ENCODE measurements at places on chromosomes 12 and 14.

GRCh38 chr12:98243190-98243589, 272.2 kb upstream of the TMPO start:
- DNase-seq, result no peak

GRCh38 chr14:61203081-61203753, 77.9 kb downstream of the TMEM30B start:
- no peak for DNase-seq

- no peak for DNase-seq
These were observed 57.8 kb upstream of the BCL11B start for GRCh38 chr14:99329711-99330315.

- no peak for DNase-seq
These were observed 95.2 kb downstream of the CALM1 start for GRCh38 chr14:90491911-90492531.

- DNase-seq, result no peak
These were observed 50.1 kb downstream of the GOLGA5 start for GRCh38 chr14:92844204-92844603.

DNA sequence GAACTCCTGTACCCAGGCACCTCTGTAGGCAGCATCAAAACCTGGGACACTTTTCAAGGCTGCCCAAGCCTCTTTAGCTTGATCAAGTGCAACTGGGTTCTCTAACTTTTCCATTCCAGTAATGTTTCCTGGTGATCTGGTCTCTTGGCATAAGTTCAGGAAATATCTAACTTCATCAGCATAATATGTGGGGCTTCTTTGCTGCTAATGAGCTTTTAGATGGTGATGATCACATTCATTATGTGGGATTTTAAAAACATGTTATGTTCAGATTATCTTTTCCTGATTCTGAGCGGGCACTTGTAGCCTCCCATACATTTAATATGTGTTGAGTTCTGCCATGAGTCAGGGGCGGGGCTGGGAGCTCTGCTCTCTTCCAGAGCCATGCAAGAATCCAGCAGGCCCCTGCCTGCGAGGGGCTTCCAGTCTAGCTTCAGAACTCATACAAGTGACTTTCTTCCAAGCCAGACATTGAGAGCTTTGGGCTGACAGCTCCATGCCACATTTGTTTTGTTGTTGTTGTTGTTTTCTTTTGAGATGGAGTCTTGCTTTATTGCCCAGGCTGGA, 39.5 kb upstream of the RIN3 start:
- DNase-seq, result no peak

DNA sequence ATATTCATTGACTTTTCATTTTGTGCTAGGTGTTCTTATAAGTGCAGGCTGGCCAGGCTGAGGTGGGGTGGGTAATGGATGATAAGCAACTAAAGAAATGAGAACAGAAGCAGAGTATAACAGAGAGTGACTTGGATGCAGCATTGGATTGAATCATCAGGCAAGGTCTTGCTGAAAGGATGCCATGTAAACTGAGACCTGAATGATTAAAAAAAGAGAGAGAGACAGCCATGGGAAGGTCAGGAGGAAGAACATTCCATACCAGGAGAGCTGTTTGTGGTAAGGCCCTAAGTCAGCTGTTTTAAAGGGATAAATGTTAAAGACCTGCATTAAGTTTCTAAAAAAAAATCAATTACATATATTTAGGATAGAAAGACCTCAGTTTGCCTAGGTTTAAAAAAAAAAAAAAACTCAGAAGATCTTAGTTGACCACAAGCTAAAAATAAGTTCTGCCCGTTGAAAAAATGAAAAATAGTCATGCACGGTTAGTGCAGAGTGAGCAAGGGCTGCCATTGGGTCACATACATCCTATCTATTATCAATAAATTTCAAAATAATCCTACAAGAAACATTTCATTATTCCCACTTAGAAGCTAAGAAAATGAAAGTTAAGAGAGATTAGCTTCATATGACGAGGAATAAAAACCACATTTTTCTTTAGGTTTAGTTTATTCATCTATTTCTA, 37.2 kb downstream of the IFNG start:
- no peak for DNase-seq

DNA sequence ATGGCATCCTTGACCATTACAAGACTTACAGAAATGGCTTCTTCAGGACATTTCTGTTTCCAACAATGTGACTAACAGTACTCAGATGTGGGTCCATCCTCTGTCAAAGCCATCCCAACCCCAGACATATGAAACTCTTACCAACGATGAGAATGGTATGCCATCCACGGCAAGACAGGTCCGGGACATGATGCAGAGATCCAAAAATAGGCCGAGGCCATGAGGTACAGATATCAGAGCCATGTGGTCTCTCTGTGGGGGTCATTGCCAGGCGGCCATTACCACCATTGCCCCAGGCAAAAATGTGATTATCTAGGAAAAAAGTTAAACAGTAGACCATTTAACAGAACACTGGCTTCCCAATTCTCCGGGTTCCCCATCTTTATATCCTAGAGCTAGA, 27.5 kb downstream of the ZC2HC1C start:
- DNase-seq, result no peak

All from stimulated activated effector memory CD8-positive, alpha-beta T cell treated with anti-CD3 and anti-CD28 coated beads, Interleukin-12 subunit alpha, Interleukin-12 subunit beta, amount 100 ng/mL, for 72 hours (primary cell).